Smooth muscle cell of the umbilical artery (primary cell): ENCODE measurements at places on chromosomes 5 and 9. TPM values are rescaled to one million over a fixed set of nuclear protein-coding genes. Genes with fewer than 3 reads are reported as not detected.

Gene STOML2
- total RNA-seq: 109 and 124 TPM in 2 replicates

Gene SEC61B
- total RNA-seq: 92.4 and 107 TPM in 2 replicates

Gene TSTD2
- 17.2 and 23.5 TPM in 2 replicates for total RNA-seq

Gene PCDHGA6
- 3.2 and 4.2 TPM in 2 replicates for total RNA-seq

Gene NR5A1
- not detected in 2 replicates for total RNA-seq

Gene ZNF483
- total RNA-seq: 1.2 TPM in 2 replicates

Gene SPINK7
- not detected in 2 replicates for total RNA-seq

Gene ZNF618
- total RNA-seq: 10.4 and 13.5 TPM in 2 replicates

Gene SLC24A2
- not detected in 2 replicates for total RNA-seq

Gene MEF2C
- 7.7 and 10.1 TPM in 2 replicates for total RNA-seq

Gene IRX1
- total RNA-seq: not detected in 2 replicates

Gene SPATA6L
- total RNA-seq: 0.18 and 1.5 TPM in 2 replicates

Gene ZNF454
- total RNA-seq: 3.6 and 4.0 TPM in 2 replicates

Gene GAS1
- 12.1 and 86.1 TPM in 2 replicates for total RNA-seq

Gene CER1
- total RNA-seq: not detected in 2 replicates

Gene SLCO4C1
- total RNA-seq: not detected in 2 replicates

Gene SLC4A9
- not detected in 2 replicates for total RNA-seq

Gene ZNF879
- 2.8 and 4.8 TPM in 2 replicates for total RNA-seq

Gene LAMC3
- under 0.01 and 0.05 TPM in 2 replicates for total RNA-seq

Gene ABHD17B
- total RNA-seq: 33.3 and 47.5 TPM in 2 replicates

Gene PCDHGB7
- total RNA-seq: 8.3 and 10.1 TPM in 2 replicates

Gene PCAT7
- 0.30 TPM in 1 of 2 replicates, not detected in the other for total RNA-seq

Gene SLC6A19
- total RNA-seq: not detected in 2 replicates

Gene NIM1K
- 0.32 and 1.2 TPM in 2 replicates for total RNA-seq

Gene COX7C
- total RNA-seq: 144 and 276 TPM in 2 replicates

Gene KCNN2
- total RNA-seq: 0.18 and 0.59 TPM in 2 replicates

Gene RANBP3L
- total RNA-seq: 0.30 and 0.60 TPM in 2 replicates

Gene ESM1
- total RNA-seq: 6.5 and 106 TPM in 2 replicates

Gene IL3
- not detected in 2 replicates for total RNA-seq

Gene GDF9
- total RNA-seq: under 0.01 and 0.09 TPM in 2 replicates

Gene CKMT2
- total RNA-seq: 3.3 and 3.6 TPM in 2 replicates

Gene PTRH1
- 9.8 and 11.4 TPM in 2 replicates for total RNA-seq

Gene GADD45G
- total RNA-seq: 0.51 and 1.8 TPM in 2 replicates

Gene DMRT3
- not detected in 2 replicates for total RNA-seq

Gene OSTF1
- 42.5 and 46.6 TPM in 2 replicates for total RNA-seq

Gene MLANA
- total RNA-seq: 0.05 TPM in 1 of 2 replicates, not detected in the other

Gene CATSPER3
- not detected in 2 replicates for total RNA-seq

Gene HMHB1
- not detected in 2 replicates for total RNA-seq

Gene TERT
- not detected in 2 replicates for total RNA-seq

Gene TSLP
- total RNA-seq: 0.42 and 0.89 TPM in 2 replicates

Gene SOHLH1
- not detected in 2 replicates for total RNA-seq

Gene PTGDS
- total RNA-seq: 8.3 and 21.4 TPM in 2 replicates
